ENCODE measurements at places on chromosomes 5 and 9.

DNA sequence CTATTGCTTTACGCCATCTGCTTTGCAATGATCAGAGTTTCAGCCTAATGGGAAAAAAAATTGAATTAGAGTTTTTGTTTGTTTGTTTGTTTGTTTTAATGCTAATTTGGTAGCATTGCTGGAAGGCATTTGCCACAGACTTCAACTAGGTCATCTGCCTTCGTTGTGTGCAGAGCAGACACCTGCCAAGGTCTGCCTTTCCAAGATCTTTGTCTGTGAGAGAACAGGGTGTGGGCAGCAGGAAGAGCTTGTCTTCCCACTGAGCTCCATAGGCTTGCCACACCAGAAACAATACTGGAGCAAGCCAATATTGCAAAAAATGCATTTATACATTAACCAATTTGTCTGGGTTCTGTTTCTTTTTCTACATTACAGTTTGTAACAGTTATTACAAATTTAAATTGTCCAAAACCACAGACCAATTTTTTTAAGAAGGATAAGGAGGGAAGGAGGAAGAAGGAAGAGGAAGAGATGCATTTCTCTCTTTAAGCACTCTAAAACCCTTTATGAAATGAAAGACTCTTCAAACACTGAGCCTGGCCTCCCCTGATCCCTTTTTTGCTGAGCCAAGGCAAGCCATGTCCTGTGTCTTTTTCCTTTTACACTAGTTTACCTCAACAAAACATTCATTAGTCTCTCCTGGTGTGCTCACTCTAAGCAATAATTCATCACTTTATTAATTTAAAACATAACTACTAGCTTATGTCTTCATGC, 210.5 kb downstream of the SNX18 start:
- no peak overlapping the region for H3K27ac ChIP-seq
- no peak for DNase-seq
- H3K4me3 ChIP-seq = no peak overlapping the region
- H3K4me1 ChIP-seq = peaks cover 7% of the 10 kb centered on the region

DNA sequence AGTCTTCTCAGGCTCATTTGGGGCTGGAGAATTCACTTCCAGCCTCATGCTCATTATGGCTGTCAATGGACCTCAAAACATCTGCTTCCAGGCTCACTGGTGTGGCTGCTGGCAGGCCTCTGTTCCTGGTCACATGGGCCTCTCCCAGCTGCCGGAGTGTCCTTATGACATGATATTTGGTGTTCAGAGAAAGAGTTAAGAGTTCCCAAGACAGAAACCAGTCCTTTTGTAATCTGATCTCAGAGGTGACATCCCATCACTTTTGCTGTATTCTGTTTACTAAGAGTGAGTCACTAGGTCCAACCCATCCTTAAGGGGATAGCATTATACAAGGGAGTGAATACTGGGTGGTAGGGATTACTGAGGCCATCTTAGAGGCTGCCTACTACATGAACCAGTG, 104.6 kb downstream of the CACNA1B start:
- H3K27me3 ChIP-seq = no peaks in the 10 kb centered on the region
- no peak overlapping the region for H3K4me3 ChIP-seq
- H3K36me3 ChIP-seq = no peaks in the 10 kb centered on the region
- no peak overlapping the region for H3K27ac ChIP-seq

- peaks cover 3% of the 10 kb centered on the region for H3K36me3 ChIP-seq
- no peaks in the 10 kb centered on the region for H3K27me3 ChIP-seq
- DNase-seq = peak; percentile 79
- H3K27ac ChIP-seq = no peak overlapping the region
Measured at GRCh38 chr5:62475072-62475471, 62.5 kb downstream of the IPO11 start.

DNA sequence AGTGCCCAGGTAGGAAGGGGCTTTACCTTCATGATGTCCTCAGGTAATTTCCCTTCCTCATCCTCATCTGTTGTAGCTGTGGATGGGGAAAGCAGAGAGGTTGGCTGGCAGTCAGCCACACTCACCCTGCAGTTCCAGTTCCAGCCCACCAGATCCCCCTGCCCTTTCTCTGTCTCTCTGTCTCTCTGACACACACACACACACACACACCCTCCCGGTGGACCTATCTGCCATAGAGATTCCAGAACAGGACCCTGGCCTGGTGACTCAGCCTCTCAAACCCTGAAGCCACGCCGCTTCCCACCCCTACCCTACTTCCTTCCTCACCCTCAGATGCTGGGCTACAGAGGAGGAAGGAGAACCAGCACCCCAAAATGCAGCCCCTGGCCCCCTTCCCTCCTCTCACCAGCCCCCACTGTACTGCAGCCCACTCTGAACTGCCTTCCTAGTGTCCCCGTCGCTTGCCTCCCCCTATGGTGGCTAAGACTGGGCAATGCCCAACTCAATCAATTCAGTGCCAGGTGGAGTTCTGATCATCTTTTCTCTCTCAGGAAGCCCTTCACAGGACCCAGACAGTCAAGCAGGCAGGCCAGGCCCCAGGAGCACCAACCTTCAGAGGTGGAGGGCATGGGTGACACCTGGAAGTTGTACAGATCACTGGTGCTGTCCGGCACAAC, 4.8 kb downstream of the IRF1 start:
- no peak overlapping the region for H3K27ac ChIP-seq
- H3K4me1 ChIP-seq = peaks cover 17% of the 10 kb centered on the region
- peaks cover 48% of the 10 kb centered on the region for H3K36me3 ChIP-seq
- H3K27me3 ChIP-seq = no peaks in the 10 kb centered on the region
- no peak for DNase-seq

GRCh38 chr9:110582156-110582555, 2.6 kb upstream of the SVEP1 start:
- no peaks in the 10 kb centered on the region for H3K36me3 ChIP-seq
- no peak overlapping the region for H3K4me3 ChIP-seq
- no peak for DNase-seq

- H3K4me3 ChIP-seq = no peak overlapping the region
- H3K27me3 ChIP-seq = no peaks in the 10 kb centered on the region
- H3K36me3 ChIP-seq = no peaks in the 10 kb centered on the region
- no peak for DNase-seq
- no peaks in the 10 kb centered on the region for H3K4me1 ChIP-seq
Measured at GRCh38 chr5:175162036-175162435, 281.9 kb downstream of the DRD1 start.

GRCh38 chr9:81605170-81605670, 84.1 kb downstream of the TLE1 start:
- no peaks in the 10 kb centered on the region for H3K27me3 ChIP-seq
- no peak overlapping the region for H3K27ac ChIP-seq
- DNase-seq = peak; percentile 25
- H3K4me3 ChIP-seq = no peak overlapping the region
- peaks cover 18% of the 10 kb centered on the region for H3K36me3 ChIP-seq

GRCh38 chr9:4955836-4956235, 29.2 kb upstream of the JAK2 start:
- H3K4me1 ChIP-seq = peaks cover 11% of the 10 kb centered on the region
- peak overlapping the region; percentile 55 for H3K27ac ChIP-seq
- H3K36me3 ChIP-seq = no peaks in the 10 kb centered on the region
- no peak overlapping the region for H3K4me3 ChIP-seq
- DNase-seq = peak; percentile 72

DNA sequence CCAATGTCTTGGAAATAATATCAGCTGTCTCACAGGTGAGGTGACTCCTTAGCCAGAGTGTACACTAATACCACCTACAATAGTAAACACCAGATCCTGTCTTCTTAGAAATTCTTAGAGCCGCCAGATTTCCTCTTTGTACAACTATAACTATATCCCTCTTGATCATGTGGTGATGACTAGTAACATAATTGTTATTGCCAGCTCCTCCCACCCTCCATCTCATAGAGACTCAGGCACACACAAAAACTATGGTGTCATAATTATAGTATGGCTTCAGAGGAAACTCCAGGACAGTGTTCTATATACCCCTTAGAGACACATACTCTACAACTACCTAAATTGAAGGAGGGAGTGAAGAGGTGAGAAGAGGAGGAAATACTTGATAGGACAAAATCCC, 33.1 kb downstream of the PGGT1B start:
- peaks cover 10% of the 10 kb centered on the region for H3K36me3 ChIP-seq
- H3K4me1 ChIP-seq = no peaks in the 10 kb centered on the region
- H3K4me3 ChIP-seq = no peak overlapping the region

- H3K27ac ChIP-seq = no peak overlapping the region
- H3K36me3 ChIP-seq = no peaks in the 10 kb centered on the region
- H3K27me3 ChIP-seq = no peaks in the 10 kb centered on the region
Measured at GRCh38 chr5:9189681-9190080, 356.2 kb downstream of the SEMA5A start.

DNA sequence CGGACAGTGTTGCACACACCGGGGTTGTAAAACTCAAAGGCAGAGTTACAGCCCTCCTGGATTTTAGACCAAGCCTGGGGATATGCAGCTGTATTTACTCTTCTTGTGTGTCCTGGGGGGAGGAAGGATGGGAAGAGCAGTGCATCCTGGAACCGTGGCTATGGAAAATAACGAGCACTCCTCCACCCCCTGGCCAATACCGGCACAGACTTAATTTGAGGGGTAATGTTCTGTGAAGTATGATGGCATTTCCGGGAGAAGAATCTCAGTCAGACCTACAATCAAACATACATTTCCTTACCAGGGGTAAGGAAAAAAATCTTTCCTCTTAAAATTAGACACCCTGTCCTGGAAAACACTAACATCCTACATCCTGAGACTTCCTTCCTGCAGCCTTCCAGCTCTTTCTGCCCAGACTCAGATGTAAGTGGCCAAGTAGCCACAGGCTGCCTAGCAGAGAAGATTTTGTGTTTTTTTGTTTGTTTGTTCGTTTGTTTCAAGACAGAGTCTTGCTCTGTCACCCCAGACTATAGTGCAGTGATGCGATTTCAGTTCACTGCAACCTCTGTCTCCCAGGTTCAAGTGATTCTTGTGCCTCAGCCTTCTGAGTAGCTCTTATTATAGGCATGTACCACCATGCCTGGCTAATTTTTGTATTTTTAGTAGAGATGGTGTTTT, 11.0 kb upstream of the ERMP1 start:
- no peaks in the 10 kb centered on the region for H3K27me3 ChIP-seq
- peaks cover 57% of the 10 kb centered on the region for H3K4me1 ChIP-seq
- peak overlapping the region; percentile 5 for H3K4me3 ChIP-seq
- H3K36me3 ChIP-seq = no peaks in the 10 kb centered on the region
- DNase-seq = peak; percentile 66
- peak overlapping the region; percentile 63 for H3K27ac ChIP-seq

GRCh38 chr5:149423794-149424268, 44.7 kb upstream of the IL17B start:
- DNase-seq = no peak
- H3K27ac ChIP-seq = no peak overlapping the region
- H3K4me1 ChIP-seq = no peaks in the 10 kb centered on the region
- H3K27me3 ChIP-seq = no peaks in the 10 kb centered on the region
- no peaks in the 10 kb centered on the region for H3K36me3 ChIP-seq

- peaks cover 75% of the 10 kb centered on the region for H3K27me3 ChIP-seq
- H3K27ac ChIP-seq = no peak overlapping the region
- peak overlapping the region; percentile 55 for H3K4me3 ChIP-seq
- H3K4me1 ChIP-seq = peaks cover 9% of the 10 kb centered on the region
- no peak for DNase-seq
- no peaks in the 10 kb centered on the region for H3K36me3 ChIP-seq
Measured at GRCh38 chr5:111224561-111225345, 569 bp downstream of the CAMK4 start.

GRCh38 chr5:114305402-114306207, 56.3 kb upstream of the KCNN2 start:
- peak; percentile 5 for DNase-seq
- no peaks in the 10 kb centered on the region for H3K36me3 ChIP-seq
- H3K27ac ChIP-seq = no peak overlapping the region

- no peak for DNase-seq
- H3K27ac ChIP-seq = no peak overlapping the region
- H3K36me3 ChIP-seq = peaks cover 18% of the 10 kb centered on the region
- H3K4me1 ChIP-seq = no peaks in the 10 kb centered on the region
- no peak overlapping the region for H3K4me3 ChIP-seq
- no peaks in the 10 kb centered on the region for H3K27me3 ChIP-seq
Measured at GRCh38 chr9:133046196-133046899, 15.4 kb upstream of the CEL start.

DNA sequence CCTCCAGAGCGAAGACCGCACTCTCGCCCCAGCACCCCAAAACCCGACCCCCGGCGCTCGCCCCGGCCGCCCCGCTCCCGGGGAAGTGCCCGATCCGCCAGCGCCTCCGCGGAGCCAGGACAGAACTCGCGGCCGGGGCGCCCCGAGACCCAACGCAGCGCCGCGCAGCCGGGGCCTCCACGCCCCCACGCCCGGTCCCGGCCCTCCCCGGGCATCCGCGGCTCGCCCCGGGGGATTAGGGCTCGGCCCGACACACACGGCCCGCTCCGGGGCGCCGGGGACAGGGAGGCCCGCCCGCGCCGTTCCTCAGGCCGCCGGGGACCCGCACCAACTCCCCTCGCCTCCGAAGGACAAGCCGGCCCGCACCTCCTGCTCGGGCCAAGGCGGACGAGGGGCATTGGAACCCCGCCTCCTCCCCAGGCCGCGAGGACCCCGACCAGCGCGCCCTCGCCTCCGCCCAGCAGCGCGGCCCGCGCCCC, 544 bp downstream of the FNBP1 start:
- H3K27me3 ChIP-seq = no peaks in the 10 kb centered on the region
- peak overlapping the region; percentile 85 for H3K4me3 ChIP-seq
- H3K4me1 ChIP-seq = peaks cover 28% of the 10 kb centered on the region
- H3K36me3 ChIP-seq = no peaks in the 10 kb centered on the region
- H3K27ac ChIP-seq = no peak overlapping the region
- no peak for DNase-seq

DNA sequence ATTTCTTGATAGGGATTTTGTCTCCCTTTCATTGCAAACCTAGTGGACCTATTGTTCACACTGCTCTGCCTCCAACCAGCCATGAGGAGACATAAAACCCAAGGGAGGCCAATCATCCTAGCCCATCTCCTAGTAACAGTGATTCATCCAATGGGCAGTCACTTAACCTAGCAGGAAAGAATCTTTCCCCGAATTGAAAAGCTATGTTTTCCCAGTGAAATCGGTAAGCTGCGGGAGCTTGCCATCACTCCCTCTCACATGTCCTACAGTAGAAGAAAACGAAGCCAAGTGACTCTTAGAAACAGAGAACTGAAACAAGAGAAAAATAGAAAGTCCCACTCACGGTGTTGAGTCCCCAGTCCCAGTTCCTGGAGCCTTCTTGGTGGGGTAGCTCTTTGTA, 123.3 kb downstream of the SUSD1 start:
- H3K36me3 ChIP-seq = peaks cover 10% of the 10 kb centered on the region
- H3K4me1 ChIP-seq = peaks cover 14% of the 10 kb centered on the region
- H3K27me3 ChIP-seq = no peaks in the 10 kb centered on the region
- DNase-seq = no peak
- H3K27ac ChIP-seq = no peak overlapping the region

GRCh38 chr5:135821061-135821801, 13.2 kb upstream of the SLC25A48 start:
- H3K4me3 ChIP-seq = no peak overlapping the region
- no peaks in the 10 kb centered on the region for H3K4me1 ChIP-seq

GRCh38 chr5:157978061-157978460, 119.1 kb upstream of the CLINT1 start:
- DNase-seq = no peak
- H3K27me3 ChIP-seq = peaks cover 28% of the 10 kb centered on the region
- H3K4me3 ChIP-seq = no peak overlapping the region
- no peak overlapping the region for H3K27ac ChIP-seq
- peaks cover 7% of the 10 kb centered on the region for H3K4me1 ChIP-seq

GRCh38 chr9:116190637-116191396, 37.2 kb downstream of the PAPPA start:
- H3K27ac ChIP-seq = peak overlapping the region; percentile 91
- no peak overlapping the region for H3K4me3 ChIP-seq
- H3K4me1 ChIP-seq = peaks cover 46% of the 10 kb centered on the region
- H3K27me3 ChIP-seq = no peaks in the 10 kb centered on the region
- no peaks in the 10 kb centered on the region for H3K36me3 ChIP-seq
